ENCODE measurements at places on chromosomes 7 and 10.
A peak's percentile ranks its signal among the peaks of the same experiment; 100 is the strongest.

GRCh38 chr10:52031771-52032170 lies 282.3 kb upstream of the DKK1 start:
- no peak for DNase-seq

GRCh38 chr7:82266081-82266480 lies 177.5 kb downstream of the CACNA2D1 start:
- no peak for DNase-seq

DNA sequence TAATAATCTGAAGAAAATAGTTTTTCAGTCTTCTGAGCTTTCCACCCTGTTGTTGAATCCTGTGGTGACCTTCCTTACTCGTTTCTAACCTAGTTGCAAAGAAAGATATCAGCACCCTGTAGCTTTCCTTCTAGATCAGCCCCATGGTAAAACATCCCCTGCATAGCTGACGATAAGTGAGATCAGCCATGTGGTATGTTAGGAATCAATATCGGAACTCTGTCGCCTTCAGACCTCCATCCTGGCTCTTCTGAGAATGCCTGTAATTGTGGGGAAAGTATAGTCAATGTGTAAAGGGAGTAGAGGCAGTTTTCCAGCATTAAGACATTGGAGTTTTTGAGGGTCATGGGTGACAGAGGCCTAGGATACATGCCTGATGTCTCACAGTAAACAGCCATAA lies 151.8 kb downstream of the LRRC4 start:
- no peak for DNase-seq

DNA sequence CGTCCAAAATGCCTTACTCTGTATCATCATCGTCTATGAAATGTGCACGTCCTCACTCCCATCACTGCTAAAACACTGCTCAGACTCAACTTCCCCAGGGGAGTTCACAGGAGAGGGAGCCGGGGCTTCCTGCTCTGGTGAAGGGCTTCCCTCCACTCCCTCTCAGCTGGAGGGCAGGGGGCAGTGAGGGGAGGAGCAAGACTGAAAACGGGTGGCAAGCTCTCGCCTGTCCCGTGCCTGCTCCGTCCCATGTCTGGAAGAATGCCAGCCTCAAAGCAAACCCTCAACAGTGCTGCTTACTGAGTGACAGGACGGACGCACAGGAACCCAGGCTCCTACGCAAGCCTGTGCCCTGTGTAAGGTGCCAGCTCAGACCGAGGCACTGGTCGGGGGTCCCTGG lies 25.1 kb downstream of the PRKAG2 start:
- no peak for DNase-seq

- no peak for DNase-seq
Observed at GRCh38 chr7:24283554-24283896, 465 bp upstream of the NPY start.

- DNase-seq: no peak
Observed at GRCh38 chr7:67654642-67655041, 658.0 kb downstream of the TYW1 start.

DNA sequence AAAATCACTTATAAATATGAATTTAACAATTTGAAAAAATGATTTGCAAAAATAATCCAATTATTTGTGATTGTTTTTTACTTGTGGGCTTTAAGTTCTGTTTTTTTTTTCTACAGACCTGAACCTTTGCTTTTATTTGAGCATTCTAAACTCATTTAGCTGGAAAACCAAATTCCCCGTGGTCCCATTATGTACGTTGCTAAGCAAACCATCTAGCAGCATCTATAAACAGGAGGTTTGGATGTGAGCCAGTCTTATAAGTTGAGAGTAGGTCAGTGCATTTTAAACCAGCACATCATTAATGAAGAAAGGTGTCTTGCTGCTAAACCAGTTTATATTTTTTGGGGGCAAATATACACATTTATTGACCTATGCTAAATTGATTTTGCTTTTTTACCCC lies 77.3 kb downstream of the LRRN3 start:
- peak; percentile 76 for DNase-seq

- no peak for DNase-seq
Observed at GRCh38 chr7:133044722-133045473, 37.0 kb downstream of the CHCHD3 start.

DNA sequence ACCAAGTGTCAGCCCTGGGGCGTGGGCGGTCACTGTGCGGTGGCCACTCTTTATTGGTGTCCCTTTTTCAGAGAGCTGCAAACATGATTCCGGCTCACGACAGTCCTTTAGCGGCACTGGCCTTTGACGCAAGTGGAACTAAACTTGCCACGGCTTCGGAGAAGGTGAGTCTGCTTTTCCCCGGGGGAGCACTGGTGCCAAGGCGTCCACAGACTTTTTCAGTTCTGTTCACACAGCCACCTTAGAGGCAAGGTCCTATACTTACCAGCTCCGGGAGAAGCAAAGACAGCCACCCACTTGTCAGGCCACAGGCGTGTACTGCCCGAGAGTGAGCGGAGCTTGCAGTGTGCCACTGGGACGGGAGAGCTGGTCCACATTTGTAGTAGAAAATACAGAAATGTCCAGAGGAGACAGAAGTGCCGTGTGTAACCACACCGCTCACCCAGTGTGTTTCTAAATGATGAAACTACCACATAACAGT lies 27.9 kb downstream of the WIPI2 start:
- DNase-seq: no peak

- no peak for DNase-seq
Observed at GRCh38 chr10:21487416-21488180, 37.9 kb downstream of the SKIDA1 start.

GRCh38 chr10:99527526-99528493 lies 4.9 kb upstream of the NKX2-3 start:
- no peak for DNase-seq

- DNase-seq: peak; percentile 44
Observed at GRCh38 chr10:110609605-110610004, 34.5 kb upstream of the RBM20 start.

DNA sequence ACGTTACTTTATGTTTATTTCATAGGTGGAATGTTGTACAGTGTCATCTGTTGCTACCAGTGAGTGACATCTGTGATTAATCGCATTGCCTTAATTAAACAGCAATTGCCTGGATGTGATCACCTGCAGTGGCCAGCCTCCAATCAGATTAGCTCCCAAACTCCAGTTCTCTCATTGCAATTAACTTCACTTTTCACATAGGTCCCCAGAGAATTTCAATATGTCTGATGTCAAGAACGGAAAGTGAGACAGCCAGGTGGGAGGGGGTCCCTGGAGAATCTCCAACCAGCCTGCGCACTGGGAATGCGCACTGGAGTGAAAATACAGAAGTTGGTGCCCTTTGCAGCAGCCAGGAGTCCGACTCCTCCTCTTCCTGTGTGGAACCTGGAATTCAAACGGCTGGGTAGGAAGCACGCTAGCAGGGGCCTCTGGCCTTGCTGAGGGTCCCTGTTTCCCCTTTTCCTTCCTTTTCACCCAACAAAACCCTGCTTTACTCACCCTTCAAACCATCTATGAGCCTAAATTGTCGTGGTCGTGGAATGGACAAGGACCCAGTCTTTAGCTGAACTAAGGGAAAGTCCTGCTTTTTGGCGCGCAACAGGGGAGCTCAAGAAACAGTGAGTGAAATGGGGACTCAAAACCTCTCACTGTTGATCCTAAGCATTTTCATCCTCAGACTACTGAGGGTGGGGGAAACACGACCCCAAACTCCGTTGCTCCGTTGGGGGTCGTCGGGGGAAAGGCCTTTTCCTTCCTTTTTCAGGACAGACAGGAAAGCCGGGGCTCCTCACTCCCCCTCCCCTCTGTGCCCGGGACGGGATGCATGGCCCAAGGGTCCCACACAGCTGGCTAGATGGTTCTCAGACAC lies 1355.5 kb upstream of the LRRTM3 start:
- DNase-seq: no peak

DNA sequence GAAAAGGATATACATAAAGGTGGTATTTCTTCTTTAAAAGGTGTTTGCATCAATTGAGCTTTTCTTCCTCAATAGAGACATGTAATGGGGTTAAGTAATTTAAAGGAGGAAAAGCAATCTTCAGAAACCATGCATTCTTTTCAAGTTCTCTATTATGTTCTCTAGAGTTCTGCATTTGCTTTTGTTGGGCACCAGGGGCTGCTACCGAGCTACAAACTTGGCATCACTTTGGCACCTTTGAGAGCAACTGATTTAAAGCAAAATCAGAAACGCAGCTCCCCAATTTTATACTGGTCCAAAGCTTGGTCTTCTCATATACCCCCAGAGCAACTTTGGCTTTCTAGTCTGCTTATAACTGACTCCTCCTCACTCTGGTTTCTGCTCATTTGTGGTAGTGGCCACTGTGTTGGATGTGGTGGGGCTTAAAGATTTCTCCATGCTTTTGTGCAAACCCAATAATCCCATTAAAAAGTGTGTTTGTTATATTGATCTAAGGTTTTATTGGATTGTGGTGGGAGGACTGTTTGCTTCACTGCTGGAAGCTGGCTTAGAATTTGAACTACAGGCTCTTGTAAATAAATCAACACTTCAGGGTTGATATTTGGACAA lies 712.1 kb downstream of the PHTF2 start:
- peak; percentile 12 for DNase-seq

- no peak for DNase-seq
Observed at GRCh38 chr10:125815764-125816163, 7.3 kb downstream of the UROS start.

- DNase-seq: no peak
Observed at GRCh38 chr7:116618338-116619128, 53.5 kb upstream of the MET start.

DNA sequence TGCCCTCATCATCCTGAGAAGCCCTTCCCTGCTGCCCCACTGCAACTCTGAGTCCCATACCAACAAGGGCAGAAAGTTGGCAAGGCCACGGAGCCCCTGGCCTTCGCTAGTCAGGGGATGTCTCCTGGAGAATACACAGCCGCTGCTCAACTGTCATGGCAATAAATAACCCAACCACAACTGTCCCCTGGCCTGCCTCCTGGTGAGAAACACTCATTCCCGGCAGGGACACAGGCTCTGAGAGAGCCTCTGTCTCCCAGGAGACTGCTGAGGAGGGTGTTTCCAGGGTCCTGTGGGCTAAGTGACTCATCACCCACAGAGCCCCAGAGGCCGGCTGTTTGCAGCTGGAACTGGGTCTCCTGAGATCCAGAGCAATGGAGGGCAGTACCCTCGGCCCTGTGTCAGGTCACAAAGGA lies 354.1 kb downstream of the TNS3 start:
- DNase-seq: no peak

DNA sequence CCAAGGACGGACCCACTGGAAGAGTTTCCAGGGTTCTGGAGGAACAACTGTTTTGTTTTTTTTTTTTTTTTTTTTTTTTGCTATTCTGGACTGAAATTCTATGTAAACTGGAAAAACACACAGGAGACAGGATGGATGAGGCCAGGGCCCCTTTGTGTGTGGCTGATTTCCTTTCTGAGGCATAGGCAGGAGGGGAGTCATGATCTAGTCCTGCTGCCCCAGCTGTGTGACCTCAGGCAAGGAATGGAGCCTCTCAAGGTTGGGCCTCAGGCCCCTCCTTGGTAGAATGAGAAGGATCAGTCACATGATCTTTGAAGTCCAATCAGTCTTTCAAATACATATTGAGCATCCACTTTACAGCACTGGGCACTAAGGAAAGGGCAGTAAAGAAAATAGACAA lies 87.6 kb downstream of the SH3PXD2A start:
- no peak for DNase-seq

GRCh38 chr7:139112741-139113250 lies 3.3 kb upstream of the ZC3HAV1 start:
- DNase-seq: no peak

GRCh38 chr7:107564553-107565298 lies 955 bp downstream of the DUS4L start:
- DNase-seq: no peak

- DNase-seq: no peak
Observed at GRCh38 chr10:974038-974784, 14.0 kb upstream of the GTPBP4 start.

- no peak for DNase-seq
Observed at GRCh38 chr7:25180946-25181345, 47.3 kb downstream of the NPVF start.

- DNase-seq: no peak
Observed at GRCh38 chr10:58642916-58643428, 130.3 kb downstream of the BICC1 start.

DNA sequence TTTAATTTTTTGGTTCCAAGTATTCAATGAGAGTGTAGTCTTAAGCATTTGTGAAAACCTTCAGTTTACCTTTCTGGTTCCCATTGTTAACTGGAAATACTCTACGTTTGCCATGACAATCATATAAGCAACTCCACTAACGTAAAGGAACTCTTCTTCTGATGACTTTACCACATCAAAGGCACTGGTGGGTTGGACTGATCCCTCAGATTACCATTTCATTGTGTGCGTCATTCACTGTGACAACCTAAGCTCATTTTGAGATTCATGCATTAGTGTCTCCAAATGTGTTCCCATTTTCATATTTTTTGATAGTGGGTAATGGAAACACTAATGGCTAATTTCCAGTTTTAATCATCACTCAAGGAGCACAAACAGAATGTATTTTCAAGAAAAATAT lies 119.9 kb upstream of the COL1A2 start:
- DNase-seq: no peak

- DNase-seq: no peak
Observed at GRCh38 chr10:16751244-16751643, 66.0 kb downstream of the RSU1 start.

DNA sequence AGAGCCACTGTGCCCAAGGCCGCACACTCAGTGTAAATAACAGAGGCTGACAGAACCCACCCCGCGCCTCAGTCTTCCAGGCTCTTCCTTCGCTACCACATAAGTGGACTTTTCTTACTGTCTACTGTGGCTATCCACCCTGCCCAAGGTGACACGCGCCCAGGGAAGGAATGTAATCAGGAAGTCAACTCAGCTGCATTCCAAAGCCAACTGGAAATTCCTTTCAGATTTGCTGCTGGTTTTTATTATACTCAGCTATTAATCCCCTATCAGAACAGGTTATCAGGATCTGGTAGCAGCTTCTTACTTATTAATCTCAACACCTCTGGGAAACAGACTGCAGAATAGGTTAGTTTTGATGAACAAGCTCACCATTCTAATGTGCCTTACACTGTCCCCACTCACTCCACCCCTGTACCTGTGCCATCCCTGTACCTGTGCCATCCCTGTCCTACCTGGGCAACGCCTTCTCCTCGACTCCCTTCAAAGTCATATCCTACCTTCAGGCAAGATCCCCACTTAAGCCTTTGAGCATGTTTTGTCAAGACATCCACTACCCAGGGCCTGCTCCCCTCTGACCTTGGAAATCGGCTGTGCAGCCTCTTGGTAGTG lies 90.7 kb downstream of the NHLRC2 start:
- no peak for DNase-seq

DNA sequence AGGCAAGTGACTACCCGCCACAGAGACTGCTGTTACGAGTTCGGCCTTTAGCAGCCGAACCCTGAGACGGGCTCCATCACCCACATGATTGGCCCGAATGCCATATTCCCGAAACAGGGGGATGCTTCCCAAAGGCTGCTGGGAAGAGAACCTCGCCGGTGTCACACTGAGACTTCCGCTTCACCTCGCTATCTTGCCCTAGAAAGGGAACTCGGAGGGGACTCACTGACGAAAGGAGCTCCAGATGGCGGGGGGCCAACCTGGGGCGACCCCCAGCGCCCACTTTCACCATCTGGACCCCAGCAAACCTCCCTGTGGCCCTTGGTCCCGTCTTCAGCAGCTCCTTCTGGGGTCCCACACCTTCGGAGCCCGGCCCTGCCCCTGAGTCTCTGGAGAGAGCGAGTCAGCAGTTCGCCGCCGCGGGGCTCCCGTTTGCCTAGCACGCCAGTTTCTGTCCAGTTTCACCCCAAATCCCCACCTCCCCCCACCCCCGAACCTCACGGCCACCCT lies 529 bp downstream of the HPS1 start:
- no peak for DNase-seq

All from NCI-H446 treated with DMSO at 0.1 percent for 48 hours (cell line).